ENCODE measurements at places on chromosomes 16 and 17.

DNA sequence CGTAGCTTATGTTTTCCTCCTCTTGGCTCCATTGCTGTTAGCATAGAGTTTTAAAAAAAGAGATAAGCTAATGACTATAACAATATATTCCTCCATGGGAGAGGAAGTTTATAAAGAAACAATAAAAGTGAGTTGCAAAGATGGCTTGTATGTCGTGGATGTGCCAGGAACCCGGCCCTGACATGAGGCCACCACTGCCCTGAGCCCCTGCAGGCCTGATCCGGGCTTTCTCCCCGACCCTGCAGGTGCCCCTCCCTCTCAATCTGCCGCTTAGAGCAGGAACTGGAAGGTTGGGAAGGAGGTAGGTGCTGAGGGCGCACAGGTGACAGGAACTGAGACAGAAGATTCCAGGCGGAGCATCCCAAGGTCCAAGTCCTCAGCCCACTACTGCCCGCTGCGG lies 11.7 kb downstream of the PAM16 start:
- DNase-seq = no peak

DNA sequence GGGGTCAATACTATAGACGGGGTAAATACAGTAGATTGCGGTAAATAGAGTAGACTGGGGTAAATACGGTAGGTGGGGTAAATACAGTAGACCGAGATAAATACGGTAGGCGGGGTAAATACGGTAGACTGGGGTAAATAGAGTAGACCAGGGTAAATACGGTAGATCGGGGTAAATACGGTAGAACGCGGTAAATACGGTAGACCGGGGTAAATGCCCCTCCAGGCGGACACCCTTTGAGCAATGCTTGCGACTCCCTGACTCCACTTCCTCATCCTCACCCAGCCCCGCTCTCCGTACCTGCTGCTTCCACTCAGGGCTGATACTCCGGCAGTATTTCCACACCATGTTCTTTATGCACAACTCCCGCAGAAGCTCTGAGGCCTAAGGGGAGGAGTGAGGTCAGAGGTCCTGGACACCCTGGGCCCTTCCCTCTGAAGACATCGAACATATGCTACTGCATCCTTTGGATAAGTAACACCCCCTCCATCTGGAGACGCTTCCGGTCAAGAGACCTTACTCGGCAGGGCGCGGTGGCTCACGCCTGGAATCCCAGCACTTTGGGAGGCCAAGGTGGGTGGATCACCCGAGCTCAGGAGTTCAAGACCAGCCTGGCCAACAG lies 13.3 kb upstream of the CRK start:
- DNase-seq = no peak

- DNase-seq = no peak
Observed at GRCh38 chr17:4796552-4796920, 572 bp downstream of the PSMB6 start.

DNA sequence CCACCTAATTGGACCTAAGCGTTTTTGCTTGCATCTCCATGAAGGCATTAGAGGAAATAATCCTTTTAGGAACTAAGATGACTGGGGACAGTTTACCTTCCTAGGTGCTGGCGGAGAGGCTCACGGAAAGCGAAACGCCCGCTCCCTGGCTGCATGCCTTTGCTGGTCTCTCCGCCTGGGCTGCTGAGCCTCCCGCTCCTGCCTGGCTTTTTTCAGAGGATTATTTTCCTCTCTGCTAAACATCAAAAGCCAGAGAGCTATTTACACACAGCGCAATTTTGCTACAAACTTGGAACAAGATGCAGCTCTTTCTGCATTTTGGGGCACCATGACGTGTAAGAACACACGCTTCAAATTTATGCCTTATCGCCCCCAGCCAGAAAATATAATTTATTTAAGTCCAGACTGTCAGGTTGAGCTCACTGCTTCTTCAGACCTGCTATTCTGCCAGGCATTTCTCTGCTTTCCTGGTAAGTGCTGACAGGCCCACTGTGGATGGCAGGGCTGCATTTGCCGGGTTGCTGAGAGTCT lies 124.4 kb downstream of the SPACA3 start:
- no peak for DNase-seq

GRCh38 chr16:88809068-88809675 lies 2.6 kb downstream of the APRT start:
- DNase-seq = no peak

- DNase-seq = no peak
Observed at GRCh38 chr17:79831265-79832217, 7.7 kb downstream of the CBX4 start.

DNA sequence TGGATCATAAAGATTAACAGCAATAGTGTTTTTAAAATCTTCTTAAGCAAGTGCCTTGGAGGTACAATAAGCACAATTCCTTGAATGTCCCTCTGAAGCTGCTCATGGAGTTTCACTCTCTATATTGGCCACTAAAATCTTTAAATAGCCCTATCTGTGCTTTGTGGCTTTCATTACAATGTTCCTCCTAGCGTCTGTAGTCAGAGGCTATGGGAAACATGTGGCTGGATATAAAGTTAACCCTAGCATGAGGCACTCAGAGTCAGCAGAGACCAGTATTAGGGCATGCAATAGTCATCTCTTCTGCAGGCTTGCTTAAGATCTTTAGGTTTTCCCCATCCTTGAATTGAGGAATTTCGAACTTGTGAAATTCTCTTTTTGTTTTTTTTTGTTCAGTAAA lies 668.2 kb downstream of the CDH11 start:
- DNase-seq = no peak

DNA sequence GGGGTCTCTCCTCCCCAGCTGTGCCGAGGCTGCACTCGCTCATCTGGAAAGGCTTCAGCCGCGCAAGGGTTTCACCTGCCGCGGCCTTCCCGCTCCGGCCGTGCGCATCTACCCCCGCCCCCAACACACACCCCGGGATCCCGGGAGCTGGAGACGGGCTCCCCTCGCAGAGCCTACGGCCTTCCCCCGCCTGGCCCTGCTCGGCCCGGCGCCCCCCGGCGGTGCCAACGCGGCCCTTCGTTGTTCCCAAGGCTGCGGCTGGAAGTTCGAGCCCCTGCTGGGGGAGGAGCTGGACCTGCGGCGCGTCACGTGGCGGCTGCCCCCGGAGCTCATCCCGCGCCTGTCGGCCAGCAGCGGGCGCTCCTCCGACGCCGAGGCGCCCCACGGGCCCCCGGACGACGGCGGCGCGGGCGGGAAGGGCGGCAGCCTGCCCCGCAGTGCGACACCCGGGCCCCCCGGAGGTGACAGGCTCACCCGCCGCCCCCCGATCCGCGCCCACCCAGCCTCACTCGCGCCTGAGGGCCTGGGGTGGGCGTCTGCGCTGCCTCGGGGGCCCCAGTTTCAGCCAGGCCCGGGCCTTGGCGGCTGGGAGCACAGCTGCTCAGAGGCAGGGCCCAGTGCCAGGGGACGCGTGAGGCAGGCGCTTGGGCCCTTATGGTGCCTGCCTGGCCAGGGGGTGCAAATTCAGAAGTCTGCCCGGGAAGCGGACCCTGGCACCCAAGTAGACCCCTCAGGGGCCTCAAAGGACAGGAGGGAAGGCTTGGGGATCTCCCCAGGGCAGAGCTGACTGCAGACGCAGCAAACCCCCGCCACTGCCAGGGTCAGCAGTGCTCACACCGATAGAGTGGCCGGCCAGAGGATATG lies 11.2 kb downstream of the GALK1 start:
- peak; percentile 15 for DNase-seq

GRCh38 chr17:30290077-30290476 lies 1.7 kb downstream of the BLMH start:
- DNase-seq = no peak

DNA sequence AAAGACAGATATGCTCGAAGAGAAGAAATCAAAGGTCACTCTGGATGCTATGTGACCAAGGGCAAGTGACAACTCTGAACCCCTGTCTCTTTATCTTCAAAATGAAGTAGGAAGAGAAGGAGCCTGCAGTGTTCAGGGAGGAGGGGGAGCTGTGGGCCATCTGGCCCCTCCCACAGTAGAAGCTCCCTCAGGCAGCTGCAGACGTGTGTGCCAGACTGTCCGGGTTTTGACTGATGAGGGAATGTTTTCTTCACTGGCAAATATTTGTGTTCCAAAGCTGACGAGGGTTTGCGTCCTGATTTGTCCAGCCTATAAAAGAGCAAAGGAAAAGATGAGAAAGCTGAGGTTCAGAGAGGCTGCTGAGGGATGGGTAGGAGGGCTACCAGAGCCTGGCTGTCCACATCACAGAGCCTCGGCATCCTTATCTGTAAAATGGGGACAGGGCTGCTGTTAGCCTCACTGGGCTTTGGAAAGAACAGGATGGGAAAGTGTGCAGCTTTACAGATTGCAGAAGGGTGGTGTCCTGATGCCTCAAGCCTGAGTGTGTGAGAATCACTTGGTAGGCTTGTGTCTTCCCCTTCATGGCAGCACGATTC lies 1.8 kb upstream of the GINS2 start:
- no peak for DNase-seq

GRCh38 chr17:39170109-39170508 lies 4.1 kb upstream of the ARL5C start:
- no peak for DNase-seq

- no peak for DNase-seq
Observed at GRCh38 chr16:28110074-28110473, 46.6 kb upstream of the GSG1L start.

DNA sequence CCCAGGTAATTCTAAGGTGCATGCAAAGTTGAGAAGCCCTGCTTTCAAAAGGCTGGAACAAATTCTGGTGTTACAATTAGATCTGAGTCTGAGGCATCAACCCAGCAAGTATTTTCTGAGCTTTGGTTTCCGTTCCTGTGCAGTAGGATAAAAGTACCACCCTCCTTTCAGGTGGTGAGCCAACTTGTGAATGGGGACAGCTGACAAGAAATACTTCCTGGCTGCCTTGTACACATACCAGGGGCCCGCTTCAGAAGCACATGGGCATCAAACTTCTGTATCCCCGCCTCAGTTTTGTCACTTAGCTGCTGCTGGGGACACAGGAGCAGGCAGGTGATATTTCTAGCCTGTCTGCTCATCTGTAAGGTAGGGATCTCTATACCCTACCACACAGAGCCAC lies 252.2 kb downstream of the CPPED1 start:
- DNase-seq = no peak

- no peak for DNase-seq
Observed at GRCh38 chr17:6244253-6244652, 174.1 kb downstream of the WSCD1 start.

DNA sequence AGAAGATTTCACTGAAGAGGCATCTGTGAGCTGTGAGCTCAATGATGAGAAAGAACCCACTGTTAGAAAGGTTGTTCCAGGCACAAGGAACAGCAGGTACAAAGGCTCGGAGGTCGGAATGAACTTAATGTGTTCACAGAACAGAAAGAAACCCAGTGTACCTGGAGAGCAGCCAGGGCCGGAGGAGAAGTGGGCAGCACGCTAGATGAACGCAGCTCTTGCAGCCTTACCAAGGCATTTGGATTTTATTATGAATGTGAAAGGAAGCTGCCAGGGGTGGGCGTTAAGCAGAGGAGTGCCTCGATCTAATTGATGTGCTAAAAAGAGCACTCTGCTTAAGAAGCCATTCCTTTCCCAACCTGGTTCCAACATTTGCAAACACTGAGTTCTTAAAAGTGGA lies 19.0 kb downstream of the EEF2K start:
- no peak for DNase-seq

GRCh38 chr16:81456523-81457325 lies 12.1 kb downstream of the CMIP start:
- no peak for DNase-seq

DNA sequence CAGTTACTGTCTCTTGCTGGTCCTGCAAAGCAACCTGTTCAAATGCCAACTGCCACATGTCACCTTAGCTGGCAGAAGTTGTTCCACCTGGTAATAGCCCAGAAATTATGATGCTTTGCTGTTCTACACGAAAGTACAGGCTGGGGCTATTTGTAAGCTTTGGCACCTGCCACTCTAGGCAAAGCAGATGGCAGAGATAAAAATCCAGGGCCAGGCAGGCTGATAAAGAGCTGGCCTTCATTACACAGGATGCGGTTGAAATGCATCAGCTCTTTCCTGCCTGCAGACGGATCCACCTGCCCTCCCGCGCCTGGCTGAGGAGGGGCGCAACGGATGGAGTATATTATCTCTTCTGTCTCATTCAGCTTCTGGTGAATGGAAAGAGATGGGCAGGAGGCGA lies 29.3 kb upstream of the KDM8 start:
- no peak for DNase-seq

GRCh38 chr16:74607962-74608356 lies 1.0 kb upstream of the GLG1 start:
- no peak for DNase-seq

DNA sequence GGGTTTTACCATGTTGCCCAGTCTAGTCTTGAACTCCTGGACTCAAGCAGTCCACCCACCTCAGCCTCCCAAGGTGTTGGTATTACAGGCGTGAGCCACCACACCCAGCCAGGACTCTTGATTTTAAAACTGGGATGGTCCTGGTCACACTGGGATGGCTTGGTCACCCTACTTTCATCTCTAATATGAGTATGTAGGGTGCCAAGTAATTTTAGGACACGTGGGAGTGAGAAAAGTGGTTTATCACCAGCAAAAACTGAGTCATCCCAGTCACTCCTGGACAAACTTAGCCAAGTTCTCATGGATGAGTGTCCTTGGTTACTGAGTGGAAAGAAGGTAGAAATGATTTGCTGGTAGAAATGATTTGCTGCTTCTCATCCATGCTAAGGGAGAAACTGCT lies 9.9 kb downstream of the CLEC19A start:
- DNase-seq = no peak

- peak; percentile 10 for DNase-seq
Observed at GRCh38 chr16:81517629-81518438, 73.2 kb downstream of the CMIP start.

DNA sequence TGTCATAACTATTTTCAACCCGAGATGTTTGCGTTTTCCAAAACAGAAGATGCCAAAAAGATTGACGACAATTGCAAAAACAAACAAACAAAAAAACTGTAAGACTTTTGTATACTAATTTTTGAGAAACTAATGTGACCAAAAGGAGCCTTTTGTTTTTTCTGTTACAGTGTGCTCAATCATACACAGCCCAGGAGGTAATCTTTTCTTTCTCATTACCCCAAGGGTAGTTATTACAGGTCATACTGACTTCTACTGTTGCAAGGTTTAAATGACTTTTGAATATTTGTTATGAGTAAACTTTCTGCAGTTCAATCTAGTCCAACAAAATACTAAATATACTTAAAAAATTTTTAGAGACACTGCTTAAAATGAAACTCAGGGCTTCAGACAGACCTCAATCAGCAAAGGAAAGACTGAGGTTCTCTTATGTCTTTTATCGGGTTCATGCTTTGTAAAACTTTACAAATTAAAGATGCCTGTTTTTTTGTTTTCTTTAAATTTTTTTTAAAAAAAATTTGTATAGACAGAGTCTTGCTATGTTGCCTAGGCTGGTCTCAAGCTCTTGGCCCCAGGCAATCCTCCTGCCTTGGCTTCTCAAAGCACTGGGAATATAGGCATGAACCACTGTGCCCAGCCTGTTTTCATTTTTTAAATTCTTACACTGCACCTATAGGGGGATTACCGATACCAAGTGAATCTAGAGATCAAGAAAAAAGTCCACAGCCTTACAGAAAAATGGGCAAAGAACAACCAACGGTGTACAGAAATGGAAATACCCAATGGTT lies 47.6 kb downstream of the SPOP start:
- no peak for DNase-seq

All from amniotic stem cell (primary cell).